ENCODE measurements at places on chromosomes 12 and 14. TPM values are rescaled to one million over a fixed set of nuclear protein-coding genes. Genes with fewer than 3 reads are reported as not detected.

STYK1 gene
- not detected for total RNA-seq

GRCh38 chr14:64704743-64705380, 638 bp downstream of the PLEKHG3 start:
- peak; percentile 70 for DNase-seq

DNA sequence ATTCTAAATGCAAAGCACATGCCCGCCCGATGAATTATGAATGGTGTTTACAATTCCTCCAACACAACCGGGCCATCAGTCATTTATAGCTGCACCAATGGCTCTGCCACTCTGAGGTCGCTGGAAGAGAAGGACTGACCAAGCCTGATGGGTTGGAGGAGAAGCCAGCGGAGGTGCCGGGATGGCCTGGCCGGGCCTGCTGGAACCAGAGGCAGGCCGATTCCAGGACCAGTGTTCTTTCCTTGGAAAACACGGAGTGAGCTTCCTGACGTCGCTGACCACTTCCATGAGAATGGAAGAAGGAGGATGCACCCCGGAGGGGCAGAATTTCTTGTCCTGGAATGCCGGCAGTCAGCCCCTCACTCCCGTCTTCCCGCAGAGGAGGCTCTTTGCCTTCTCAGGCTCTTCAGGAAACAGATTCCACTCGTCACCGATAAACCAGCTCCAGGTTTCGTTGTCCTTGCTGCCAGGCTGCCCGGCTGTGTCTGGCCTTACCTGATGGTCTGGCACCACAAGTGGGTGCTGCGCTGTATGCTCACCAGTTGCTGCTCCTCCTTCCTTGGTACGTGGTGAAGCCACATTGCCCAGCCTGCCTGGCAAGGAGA, 358.5 kb upstream of the SFSWAP start:
- no peak for DNase-seq

- DNase-seq, result no peak
Measured at GRCh38 chr12:124637163-124637562, 69.8 kb upstream of the NCOR2 start.

KRT6C gene
- total RNA-seq, result not detected

GRCh38 chr12:98217257-98217656, 298.1 kb upstream of the TMPO start:
- no peak for DNase-seq

- DNase-seq, result no peak
Measured at GRCh38 chr12:9870286-9870866, 1.2 kb upstream of the CLEC2B start.

GRCh38 chr12:49854976-49855375, 12.1 kb upstream of the BCDIN3D start:
- no peak for DNase-seq

TAS2R50 gene
- total RNA-seq, result 0.22 TPM

- no peak for DNase-seq
Measured at GRCh38 chr14:40292664-40293063, 860.4 kb upstream of the FBXO33 start.

OVCH1 gene
- total RNA-seq, result not detected

- no peak for DNase-seq
Measured at GRCh38 chr12:120264086-120264903, 1.2 kb downstream of the PXN start.

GRCh38 chr14:71415404-71415690, 508.1 kb downstream of the PCNX1 start:
- no peak for DNase-seq

- no peak for DNase-seq
Measured at GRCh38 chr12:88237954-88238353, 95.8 kb downstream of the TMTC3 start.

DNA sequence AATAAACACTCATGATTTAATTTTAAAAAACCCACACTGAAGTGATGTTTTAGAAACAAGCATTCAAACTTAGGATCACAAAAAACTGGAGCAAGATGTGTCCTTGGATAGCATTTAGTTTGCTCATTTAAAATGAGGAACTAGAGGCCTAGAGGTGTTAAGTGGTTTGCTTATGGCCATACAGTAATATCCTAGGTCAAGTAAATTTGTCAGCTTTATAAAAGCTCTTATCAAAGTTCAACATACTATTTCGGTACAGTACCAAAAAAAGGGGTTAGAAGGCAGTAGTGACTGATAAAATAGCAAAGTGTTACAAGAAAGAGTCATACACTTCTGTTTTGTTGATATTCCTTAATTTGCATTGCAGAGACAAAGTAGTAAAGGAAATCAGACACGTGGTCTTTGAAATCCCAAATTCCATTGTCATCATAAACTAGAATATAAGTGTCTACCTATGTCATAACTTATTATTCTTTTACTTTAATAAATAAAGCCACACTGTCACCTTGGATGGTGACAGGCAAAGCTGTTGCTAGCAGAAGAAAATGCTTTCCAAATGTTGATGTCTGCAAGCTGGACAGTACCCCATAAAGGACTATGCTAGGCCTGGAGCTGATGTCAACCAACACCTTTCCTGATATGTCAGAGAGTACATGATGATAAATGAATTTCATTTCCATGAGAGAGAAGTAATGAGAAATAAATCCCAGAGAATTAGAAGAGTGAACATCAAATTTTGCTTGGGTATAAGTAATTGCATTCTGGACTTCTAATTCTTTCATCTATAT, 17.6 kb upstream of the SRP54 start:
- DNase-seq, result no peak

DNA sequence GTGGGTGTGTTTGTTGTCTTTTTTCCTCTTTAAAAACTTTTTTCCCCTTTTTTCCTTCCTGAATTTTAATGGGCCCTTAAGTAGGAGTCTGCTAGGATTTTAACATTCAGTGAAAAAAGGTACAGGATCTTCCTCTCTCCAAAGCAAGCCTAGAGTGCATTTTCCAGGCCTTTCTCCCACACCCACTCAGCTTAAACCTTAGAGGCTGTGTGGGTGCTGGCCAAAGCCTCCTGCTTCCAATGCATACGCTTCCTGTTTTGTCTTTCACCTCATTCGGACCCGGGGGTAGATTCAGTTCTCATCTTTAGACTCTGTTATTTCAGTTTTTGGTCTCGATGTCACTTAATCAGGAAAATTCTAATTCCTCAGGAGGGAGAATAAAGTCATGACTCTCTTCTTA, 51.2 kb downstream of the TMEM30B start:
- no peak for DNase-seq

CYP27B1 gene
- not detected for total RNA-seq

DNA sequence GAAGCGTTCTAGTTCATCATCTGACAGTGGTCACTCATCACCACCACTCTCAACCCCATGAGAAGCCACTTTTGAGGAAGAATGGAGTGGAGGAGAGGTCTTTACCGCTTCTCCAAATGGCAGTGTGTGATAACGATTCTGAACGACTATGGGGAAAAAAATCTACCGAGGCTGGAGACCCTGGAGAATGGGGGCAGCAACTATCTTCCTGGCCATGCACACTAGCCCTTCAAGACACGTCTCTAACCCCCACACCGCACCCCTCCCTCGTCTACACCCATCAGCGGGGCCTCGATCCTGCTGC, 365 bp downstream of the ING4 start:
- no peak for DNase-seq

- no peak for DNase-seq
Measured at GRCh38 chr12:130053651-130054069, 108.6 kb upstream of the FZD10 start.

DNA sequence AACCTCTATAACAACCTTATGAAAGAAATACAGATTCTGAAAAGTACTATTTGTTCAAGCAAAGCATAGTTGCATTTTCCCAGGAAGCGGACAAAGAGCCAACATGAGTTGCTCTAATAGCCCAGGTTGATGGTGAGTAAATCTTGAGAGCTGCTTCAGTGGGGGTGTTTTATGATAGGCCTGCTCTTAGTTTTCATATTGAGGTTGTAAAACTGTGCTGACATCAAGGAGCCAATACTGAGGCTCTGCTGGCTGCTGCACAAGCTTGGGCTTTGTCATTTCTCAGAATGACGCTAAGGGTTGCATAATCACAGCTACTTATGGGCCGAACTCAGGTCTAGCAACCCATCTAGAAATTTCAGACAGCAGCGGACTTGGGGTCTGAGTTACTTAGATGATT, 11.5 kb downstream of the TBC1D30 start:
- no peak for DNase-seq

GRCh38 chr12:112170376-112170775, 45.0 kb downstream of the TRAFD1 start:
- peak; percentile 45 for DNase-seq

GRCh38 chr14:99971941-99972747, 93.1 kb upstream of the EVL start:
- no peak for DNase-seq

- no peak for DNase-seq
Measured at GRCh38 chr14:91126761-91127160, 12.9 kb downstream of the DGLUCY start.

HOXC10 gene
- not detected for total RNA-seq

GRCh38 chr12:97301576-97301975, 161.0 kb upstream of the RMST start:
- no peak for DNase-seq

GRCh38 chr12:123960029-123960735, 12.4 kb downstream of the CCDC92 start:
- DNase-seq, result no peak

TPPP2 gene
- total RNA-seq, result 0.81 TPM

BHLHE41 gene
- total RNA-seq, result 39.1 TPM

GRCh38 chr14:102189874-102190273, 50.2 kb downstream of the WDR20 start:
- no peak for DNase-seq

MIP gene
- not detected for total RNA-seq

KLHL33 gene
- 0.70 TPM for total RNA-seq

GRCh38 chr12:25629341-25629740, 76.3 kb upstream of the LMNTD1 start:
- no peak for DNase-seq

DNA sequence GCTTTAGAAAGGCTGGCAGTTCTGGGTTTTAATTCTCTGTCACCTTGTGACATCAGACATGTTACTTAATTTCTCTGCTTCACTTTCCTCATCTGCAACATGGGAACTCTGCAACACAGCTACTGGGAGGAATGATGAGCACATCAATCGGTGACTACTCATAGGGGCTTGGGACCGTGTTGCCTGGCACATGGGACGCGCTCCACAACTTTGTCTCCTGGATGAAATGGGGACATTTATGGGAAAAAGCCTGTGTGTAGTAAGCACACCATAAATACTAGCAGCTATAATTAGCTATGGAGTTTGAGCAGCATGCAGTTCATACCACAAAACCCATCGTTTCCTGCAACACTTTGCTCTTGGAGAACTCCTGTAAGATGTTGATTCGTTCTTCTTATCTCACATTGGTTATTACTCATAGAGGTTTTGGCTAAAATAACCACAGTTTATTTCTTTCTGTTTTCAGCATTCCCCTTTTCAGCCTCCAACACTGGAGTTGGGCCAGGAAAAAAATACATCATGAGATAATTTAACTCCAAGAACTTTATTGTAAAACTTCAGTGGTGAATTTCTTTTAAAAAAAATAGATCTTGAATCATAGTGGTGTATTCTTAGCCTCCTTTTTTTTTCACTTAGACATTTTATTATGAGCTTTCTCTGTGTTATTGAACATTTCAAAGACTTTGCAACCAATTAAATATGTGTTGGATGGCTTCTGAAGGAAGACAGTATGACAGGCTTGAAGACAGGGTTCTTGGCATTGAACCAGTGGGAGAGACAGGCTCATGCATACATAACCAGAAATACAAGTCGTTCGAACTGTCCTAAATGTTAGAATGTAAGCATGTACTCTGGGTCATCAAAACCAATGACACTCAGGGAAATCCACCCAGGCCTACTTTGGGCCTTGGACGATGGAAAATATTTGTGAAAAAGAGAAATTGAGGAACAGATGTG, 72.7 kb downstream of the RIN3 start:
- DNase-seq, result no peak

DNA sequence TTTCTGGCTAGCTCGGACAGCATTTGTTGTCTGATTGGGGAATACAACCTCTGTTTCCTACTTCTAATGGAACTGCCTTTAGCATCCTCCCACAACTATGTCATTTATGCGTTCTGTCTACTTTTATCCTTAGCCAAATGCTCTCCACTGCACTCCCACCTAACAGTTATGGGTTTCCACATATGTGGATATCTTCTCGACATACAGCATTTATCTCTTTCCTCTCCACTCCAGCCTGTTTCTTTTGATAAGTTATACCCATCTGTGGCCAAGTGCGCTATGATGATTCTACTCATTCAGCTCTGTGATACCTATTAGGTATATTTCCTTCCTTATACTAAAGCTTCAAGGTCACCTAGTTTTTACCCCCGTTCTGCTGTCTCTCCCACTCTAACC, 122.2 kb upstream of the NAP1L1 start:
- no peak for DNase-seq

DNA sequence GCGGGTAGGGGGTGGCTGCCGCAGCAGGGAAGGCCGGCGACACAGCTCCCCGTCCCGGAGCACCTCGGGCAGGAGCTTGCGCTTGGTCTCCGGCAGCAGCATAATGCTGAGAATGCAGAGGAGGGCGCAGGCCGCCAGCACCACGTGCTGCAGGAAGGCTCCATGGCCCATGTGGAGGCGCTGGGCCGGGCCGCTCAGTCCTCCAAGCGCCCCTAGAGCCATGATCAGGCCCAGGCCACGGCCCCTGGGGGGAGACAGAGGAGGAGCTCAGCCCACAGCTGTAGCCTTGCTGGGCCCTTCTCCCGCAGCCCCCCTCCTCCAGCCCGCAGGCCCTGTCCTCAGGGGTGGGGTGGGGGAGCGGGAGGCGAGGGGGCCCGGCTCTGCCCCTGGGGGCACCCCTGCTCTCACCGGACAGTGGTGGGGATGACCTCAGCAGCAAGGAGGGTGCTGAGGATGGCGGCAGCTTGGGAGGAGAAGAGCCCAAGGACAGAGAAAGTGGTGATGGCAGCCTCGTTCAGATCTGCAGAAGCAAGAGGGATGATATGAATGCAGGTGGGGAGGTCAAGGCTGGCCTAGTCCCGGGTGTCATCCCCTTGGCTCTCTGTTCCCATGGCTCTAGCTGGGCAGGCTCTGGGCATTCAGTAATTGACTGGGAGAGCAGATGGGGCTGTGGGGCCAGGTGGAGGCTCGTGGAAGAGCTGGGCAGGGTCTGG, 5.8 kb downstream of the SLC22A17 start:
- no peak for DNase-seq

- no peak for DNase-seq
Measured at GRCh38 chr14:91311284-91311662, 66.8 kb upstream of the GPR68 start.

GRCh38 chr12:109592195-109592904, 18.8 kb downstream of the MVK start:
- DNase-seq, result peak; percentile 81

All from Right ventricle myocardium superior (tissue), 1 donor.